ENCODE measurements at places on chromosomes 1 and 21.

DNA sequence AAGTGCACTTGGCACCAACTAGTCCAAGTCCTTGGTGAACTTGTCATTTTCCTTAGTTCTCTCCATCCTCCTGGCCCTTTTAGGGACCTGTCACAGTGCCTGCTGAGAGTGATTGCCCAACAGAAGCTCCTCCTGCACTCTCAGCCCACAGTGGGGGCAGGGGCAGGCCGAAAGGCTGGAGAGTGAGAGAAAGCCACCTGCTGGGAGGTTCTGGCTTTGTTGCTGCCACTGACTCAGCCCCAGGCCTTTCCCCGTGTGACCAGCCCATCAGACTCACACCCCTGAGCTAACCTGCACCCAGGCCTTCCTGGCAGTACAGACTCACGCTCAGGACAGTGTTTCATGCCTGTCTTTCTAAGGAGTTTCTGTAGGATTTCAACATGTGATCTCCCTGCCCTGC lies 17.1 kb upstream of the PROK1 start:
- peak; percentile 70 for DNase-seq

- no peak for DNase-seq
Measured at GRCh38 chr1:161940866-161941591, 82.6 kb downstream of the OLFML2B start.

DNA sequence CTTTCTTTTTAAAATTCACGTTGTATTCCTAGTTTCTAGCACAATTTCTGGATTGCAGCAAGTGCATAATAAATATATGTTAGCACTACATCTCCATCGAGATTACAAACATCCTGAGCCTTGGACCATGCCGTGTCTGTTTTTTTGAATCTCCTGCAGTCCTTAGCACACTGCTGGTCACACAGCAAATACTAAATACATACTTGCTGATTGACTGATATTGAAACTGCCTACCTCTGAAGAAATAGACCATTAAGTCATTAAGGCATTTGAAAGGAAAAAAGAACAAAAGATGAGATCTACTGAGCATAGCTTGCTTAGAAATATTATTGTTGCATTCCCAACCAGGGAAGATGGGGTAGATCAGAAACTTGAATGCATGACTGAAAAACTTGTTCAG lies 369.1 kb downstream of the PTBP2 start:
- no peak for DNase-seq

DNA sequence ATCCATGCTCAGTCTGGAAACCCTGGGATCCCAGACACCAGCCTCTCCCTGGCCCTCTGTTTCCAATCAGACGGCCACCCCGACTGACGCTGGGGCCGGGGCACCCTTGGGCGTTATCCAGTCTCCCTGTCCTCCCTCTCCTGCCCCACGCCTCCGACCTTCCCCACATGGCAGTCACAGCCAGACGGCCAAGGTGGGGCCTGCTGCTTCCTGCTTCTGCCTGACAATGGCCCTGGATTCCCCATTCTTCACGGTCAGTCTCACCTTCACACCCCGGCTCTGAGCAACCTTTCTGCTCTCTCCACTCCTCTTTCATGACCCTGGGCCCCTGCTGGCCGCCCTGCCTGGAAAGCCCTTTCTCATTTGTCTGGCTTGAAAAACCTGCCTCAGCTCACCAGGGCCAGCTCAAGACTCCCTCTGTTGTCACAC lies 6.6 kb downstream of the GNG4 start:
- DNase-seq = no peak

- peak; percentile 74 for DNase-seq
Measured at GRCh38 chr1:236142253-236143103, at the start of gene GPR137B. TSS of gene GPR137B (plus strand) at chr1:236142539. CDS start at chr1:236142623, 84 bp downstream.

DNA sequence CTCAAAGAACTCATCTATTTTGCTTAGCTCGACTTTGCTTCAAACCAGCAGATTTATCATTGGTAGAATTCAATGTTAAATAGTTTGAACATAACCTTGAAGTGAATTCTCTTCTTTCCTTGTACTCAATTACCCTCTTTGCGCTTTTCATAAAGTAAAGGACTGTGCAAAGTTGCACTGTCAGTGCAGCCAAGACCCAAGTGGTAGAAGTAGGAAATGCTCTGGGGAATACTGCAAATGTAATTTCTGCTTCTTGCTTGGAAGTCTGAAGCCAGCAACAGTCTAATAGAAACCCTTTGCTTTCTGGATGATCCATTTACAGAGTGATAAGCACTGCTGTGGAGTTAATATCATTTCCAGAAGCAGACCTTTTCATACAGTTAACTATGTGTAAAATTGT lies 936.7 kb upstream of the TMPRSS15 start:
- no peak for DNase-seq

DNA sequence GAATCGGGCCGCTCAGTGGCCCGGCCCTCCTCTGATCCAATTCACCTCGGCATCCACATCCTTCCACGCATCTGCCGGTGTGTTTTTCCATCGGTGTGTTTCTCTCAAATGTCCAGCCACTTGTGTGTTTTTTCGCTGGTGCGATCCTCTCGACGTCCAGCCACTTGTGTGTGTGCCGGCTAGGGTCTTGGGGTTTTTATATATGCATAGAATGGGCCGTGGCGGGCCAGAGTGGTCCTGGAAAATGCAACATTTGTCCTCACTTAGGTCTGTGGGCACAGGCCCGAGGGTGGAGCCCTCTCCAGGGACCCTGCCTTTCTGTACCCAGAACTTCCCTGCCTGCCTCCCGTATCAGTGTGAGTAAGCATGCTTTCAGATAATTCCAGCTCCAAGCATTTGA lies 1106.4 kb downstream of the AMY1C start:
- no peak for DNase-seq

GRCh38 chr1:183910845-183911244 lies 105.9 kb downstream of the RGL1 start:
- no peak for DNase-seq

GRCh38 chr1:192866241-192866868 lies 57.5 kb downstream of the RGS2 start:
- no peak for DNase-seq

DNA sequence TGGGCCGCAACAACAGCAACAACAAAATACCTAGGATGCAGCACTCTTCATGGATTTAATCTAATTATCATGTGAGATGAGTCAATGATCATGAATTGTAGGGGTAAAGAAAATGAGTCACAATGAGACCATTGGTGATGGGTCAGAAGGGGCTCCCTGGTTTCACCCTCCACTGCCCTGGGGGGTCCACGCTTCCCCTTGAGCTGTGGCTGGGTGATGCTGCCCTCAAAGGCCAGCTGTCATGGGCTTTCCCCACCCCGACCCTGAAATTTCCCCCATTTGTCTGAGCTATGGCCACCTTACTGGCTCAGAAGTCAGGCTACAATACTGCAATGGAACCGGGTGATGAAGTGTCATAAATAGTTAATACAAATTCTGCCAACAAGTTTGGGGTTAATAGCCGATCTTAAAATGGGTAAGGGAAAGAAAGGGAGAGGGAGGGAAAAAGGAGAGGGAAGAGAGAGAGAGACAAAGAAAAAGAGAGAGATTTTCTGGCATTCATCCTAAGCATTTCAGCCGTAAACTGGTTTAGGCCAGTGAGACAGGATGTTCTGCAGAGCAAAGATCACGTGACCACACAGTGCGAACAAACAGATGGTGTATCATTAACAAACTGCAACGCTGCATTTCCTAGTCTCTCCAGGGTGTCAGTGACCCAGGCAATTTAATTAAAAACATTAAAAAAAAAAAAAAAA lies 143.4 kb upstream of the ERRFI1 start:
- peak; percentile 38 for DNase-seq

GRCh38 chr1:189726806-189727205 lies 750.9 kb downstream of the BRINP3 start:
- DNase-seq = no peak

DNA sequence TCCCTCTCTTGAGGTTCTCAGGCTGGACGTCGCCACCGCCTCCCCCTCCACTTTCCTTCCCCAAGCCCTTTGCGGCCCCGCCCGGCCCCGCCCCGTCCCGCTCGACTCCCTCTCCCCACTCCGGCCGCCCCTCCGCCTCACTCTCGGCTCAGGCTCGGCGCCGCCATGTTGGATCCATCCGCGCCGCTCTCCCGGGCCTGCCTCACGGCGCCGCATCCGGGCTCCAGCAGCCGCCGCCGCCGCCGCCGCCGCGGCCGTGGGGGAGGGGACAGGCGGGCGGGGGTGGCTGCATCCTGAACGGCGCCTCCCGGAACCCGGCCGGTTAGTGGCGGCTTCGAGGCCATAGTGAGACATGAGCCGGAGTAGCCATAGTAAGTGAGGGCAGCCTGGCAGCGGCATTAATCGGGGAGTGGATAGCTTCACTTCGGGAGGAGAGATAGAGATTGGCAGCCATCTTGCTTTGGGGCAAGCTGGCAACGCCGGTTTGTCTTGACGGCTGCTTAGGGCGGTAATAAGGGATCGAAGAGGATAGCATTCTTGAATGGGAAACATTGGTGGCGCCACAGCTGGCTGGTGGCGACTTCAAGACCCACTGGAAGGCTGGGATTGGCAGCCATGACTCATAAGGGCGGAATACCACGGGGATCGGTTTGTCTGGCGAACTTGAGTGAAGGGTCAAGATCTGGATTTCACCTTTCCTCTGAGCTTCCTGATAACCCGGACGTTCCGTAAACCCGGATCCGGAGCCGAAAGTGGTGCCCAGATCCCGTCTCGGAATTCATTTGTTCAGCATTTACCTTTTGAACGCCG lies at the start of gene DEDD:
DEDD (minus strand) TSS at position 258 of the 810 bp plus-strand sequence. CDS start 8,205 bp downstream, outside the sequence.
- peak; percentile 97 for DNase-seq

- DNase-seq = no peak
Measured at GRCh38 chr1:182473556-182473955, 23.6 kb downstream of the RGSL1 start.

GRCh38 chr1:204602111-204602579 lies 83.4 kb downstream of the LRRN2 start:
- no peak for DNase-seq

- peak; percentile 75 for DNase-seq
Measured at GRCh38 chr1:24018611-24019580, 38.8 kb upstream of the SRSF10 start.
